ENCODE measurements at places on chromosomes 12 and 14.

DNA sequence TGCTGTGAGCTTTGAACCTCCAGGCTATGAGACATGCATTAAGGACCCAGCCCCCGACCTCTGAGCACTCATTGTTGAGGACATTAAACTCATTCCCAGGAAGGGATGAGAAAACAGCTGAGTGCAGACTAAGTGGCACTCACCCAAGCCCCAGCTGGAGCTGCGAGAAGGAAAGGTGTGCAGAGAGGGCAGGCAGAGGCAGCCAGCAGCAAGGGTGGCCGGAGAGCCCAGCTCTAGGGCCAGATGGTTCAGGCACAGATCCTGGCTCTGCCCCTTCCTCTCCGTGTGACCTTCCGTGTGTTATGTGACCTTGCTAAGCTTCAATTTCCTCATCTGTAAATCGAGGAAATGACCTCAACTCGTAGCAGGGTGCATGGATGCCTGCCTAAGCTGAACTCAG is 3.7 kb downstream of the TSPAN11 start:
- H3K4me1 ChIP-seq: peaks cover 1% of the 10 kb centered on the region
- DNase-seq: no peak
- no peak overlapping the region for H3K27ac ChIP-seq
- H3K4me3 ChIP-seq: no peak overlapping the region
- H3K27me3 ChIP-seq: peaks cover 42% of the 10 kb centered on the region

DNA sequence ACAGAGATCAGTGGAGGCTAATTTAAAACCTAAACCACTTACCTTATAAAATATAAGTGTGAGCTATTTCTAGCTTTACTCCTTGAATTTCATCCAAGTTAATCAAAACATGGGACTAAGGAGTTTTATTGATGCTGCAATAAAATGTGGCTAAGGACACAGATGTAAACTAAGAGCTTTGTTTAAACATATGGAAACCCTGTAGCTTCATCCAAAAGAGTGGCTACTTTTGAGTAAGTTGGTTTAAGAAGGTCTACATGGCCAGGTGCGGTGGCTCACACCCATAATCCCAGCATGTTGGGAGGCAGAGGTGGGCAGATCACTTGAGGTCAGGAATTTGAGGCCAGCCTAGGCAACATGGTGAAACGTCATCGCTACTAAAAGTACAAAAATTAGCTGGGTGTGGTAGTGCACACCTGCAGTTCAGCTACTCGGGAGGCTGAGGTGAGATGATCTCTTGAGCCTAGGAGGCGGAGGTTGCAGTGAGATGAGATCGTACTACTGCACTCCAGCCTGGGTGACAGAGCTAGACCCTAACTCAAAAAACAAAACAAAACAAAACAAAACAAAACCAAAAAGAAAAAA is 40.4 kb downstream of the TCHP start:
- no peaks in the 10 kb centered on the region for H3K27me3 ChIP-seq
- no peak for DNase-seq
- H3K4me1 ChIP-seq: peaks cover 8% of the 10 kb centered on the region
- H3K4me3 ChIP-seq: no peak overlapping the region
- no peak overlapping the region for H3K27ac ChIP-seq
- H3K36me3 ChIP-seq: peaks cover 47% of the 10 kb centered on the region

DNA sequence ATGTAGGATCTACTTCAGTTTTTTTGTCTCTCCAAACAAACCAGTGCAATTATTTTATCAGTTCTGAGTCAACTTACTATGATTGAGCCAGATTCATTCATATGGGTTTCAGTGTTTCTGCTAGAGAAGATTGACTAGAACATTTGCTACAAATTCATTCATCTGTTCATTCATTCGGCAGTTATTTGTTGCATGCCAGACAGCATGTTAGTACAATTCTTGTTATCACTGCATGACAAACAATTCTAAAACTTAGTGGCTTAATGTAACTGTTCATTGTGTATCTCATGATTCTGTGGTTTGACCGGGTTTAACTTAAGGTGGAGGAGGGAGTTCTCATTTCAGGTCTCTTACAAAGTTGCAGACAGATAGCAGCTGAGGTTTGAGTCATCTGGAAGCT is 52.3 kb downstream of the POLR3B start:
- H3K27me3 ChIP-seq: no peaks in the 10 kb centered on the region
- no peak overlapping the region for H3K4me3 ChIP-seq
- H3K36me3 ChIP-seq: peaks cover 54% of the 10 kb centered on the region
- no peak overlapping the region for H3K27ac ChIP-seq
- no peak for DNase-seq

DNA sequence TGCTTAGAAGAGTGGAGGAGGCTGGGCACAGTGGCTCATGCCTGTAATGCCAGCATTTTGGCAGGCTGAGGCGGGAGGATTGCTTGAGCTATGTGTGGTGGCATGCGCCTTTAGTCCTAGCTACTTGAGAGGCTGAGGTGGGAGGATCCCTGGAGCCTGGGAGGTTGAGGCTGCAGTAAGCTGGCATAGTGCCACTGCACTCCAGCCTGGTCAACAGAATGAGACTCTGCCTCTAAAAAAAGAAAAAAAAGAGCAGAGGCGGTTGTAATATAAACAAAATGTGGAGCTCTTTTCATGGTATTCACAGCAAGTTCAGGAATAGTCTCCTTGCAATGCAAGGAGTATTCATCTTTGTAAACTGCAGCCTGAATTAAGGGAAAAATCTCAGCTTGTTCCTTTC is 27.2 kb downstream of the ARID2 start:
- H3K27me3 ChIP-seq: no peaks in the 10 kb centered on the region
- H3K4me1 ChIP-seq: peaks cover 22% of the 10 kb centered on the region
- peaks cover 33% of the 10 kb centered on the region for H3K36me3 ChIP-seq
- no peak overlapping the region for H3K4me3 ChIP-seq
- no peak for DNase-seq

- no peaks in the 10 kb centered on the region for H3K4me1 ChIP-seq
- peaks cover 15% of the 10 kb centered on the region for H3K27me3 ChIP-seq
- H3K4me3 ChIP-seq: no peak overlapping the region
- H3K36me3 ChIP-seq: no peaks in the 10 kb centered on the region
- DNase-seq: no peak
Observed at GRCh38 chr12:52539083-52539820, 13.7 kb downstream of the KRT71 start.

DNA sequence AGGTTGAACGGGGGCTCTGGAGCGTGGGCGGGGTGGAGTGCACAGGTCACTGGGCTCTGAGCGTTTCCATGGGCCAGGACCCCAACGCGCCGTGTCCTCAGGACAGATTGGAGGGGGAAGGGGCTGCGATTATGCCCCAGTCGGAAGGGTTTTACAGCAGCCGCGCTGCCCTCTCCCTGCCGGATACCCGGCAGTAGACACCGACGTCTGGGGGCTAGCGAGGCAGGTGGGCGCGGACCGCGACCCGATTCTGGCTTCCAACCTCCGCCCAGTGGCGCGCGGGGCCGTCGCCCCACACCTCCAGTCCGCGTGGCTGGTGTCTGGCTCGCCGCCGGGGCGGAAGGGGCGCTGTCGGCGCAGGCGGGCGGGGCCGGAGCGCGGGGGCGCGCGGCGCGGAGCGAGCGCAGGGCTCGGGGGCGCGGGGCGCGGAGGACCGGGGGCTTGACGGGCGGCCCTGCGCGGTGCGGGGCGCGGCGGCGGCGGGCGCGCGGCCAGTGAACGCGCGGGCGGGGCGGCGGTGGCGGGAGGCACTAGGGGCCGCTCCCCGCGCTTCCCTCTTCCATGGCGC is 2.4 kb upstream of the KIF26A start:
- peak overlapping the region; percentile 63 for H3K4me3 ChIP-seq
- peaks cover 34% of the 10 kb centered on the region for H3K4me1 ChIP-seq
- no peak for DNase-seq
- peaks cover 81% of the 10 kb centered on the region for H3K27me3 ChIP-seq

GRCh38 chr12:7110661-7111060 is 1.6 kb upstream of the C1RL start:
- H3K27ac ChIP-seq: no peak overlapping the region
- H3K36me3 ChIP-seq: peaks cover 35% of the 10 kb centered on the region
- H3K4me1 ChIP-seq: peaks cover 36% of the 10 kb centered on the region
- H3K27me3 ChIP-seq: no peaks in the 10 kb centered on the region
- H3K4me3 ChIP-seq: no peak overlapping the region

GRCh38 chr14:75361751-75362433 is 65.9 kb upstream of the JDP2 start:
- no peak for DNase-seq
- H3K27ac ChIP-seq: no peak overlapping the region
- no peak overlapping the region for H3K4me3 ChIP-seq
- peaks cover 3% of the 10 kb centered on the region for H3K4me1 ChIP-seq
- no peaks in the 10 kb centered on the region for H3K27me3 ChIP-seq

DNA sequence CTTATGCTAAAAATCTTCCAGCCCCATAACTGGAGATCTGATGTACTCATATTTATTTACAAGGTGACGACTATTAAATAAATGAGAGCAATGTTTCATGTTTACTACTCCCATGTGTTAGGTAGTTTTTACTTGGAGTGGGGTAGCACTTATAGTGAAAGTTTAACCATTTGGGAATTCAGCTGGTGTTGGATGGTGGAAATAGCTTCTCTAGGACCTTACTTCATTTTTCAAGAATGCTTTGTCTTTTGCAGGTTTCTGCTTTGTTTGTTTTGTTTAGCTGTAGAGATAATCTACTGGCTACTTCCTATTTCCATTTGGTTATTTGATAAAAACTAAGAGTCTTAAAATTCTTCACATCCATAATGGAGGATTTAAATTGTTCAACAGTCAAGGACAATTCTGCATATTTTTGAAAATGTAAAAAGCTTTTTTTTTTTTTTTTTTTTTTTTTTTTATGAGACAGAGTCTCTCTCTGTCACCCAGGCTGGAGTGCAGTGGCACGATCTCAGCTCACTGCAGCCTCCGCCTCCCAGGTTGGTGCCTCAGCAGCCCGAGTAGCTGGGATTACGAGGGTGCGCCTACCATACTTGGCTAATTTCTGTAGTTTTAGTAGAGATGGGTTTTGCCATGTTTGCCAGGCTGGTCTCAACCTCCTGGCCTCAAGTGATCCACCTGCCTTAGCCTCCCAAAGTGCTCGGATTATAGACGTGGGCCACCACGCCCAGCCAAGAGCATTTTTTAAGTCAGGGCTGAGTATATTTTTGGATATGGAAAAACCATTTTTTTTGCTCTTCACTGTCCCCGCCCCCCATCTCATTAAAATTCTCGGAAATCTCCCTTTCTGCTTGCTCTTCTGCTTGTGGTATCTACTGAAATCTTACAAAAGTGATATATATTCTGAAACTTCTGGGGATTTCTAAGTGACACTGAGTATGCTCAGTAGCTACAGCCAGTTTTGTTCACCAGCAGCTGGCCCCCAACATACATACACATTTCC is 1.4 kb upstream of the ABCD2 start:
- H3K27ac ChIP-seq: peak overlapping the region; percentile 34
- H3K4me1 ChIP-seq: peaks cover 10% of the 10 kb centered on the region

DNA sequence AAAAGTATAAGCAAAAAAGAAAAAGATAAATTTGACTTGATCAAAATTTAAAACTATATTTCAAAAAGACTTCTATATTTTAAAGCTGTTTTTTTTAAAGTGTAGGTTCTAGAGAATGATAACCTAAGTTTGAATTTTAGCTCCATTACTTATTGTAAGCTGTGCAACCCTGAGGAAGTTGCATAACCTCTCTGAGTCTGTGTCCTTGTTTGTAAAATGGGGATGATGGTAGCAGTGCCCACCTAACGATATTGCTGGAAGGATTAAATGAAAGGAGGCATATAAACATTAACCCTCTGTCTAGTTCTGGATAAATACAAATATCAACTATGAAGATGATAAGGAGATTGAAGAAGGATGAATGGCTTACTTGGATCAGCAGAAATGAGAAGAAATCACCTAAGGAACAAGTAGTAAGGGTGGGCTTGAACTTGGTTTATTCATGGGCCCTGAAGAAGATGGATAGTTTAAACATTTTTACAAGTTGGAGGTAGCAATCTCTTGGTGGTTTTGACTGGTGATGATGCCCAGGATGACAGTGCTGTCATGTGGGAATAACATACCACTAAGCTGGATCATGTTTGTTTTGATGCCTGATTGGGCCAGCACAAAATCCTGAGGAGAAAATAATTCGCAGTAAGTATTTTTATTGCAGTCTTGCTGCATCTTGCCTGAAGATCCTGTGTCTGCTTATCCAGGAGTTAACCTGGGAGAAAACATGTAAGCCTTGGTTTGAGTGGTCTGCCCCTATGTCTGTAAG is 35.0 kb downstream of the TXNRD1 start:
- H3K4me1 ChIP-seq: peaks cover 9% of the 10 kb centered on the region
- H3K36me3 ChIP-seq: no peaks in the 10 kb centered on the region
- no peak overlapping the region for H3K4me3 ChIP-seq
- H3K27me3 ChIP-seq: no peaks in the 10 kb centered on the region
- no peak for DNase-seq

- peaks cover 24% of the 10 kb centered on the region for H3K36me3 ChIP-seq
- H3K27ac ChIP-seq: peak overlapping the region; percentile 84
- H3K27me3 ChIP-seq: no peaks in the 10 kb centered on the region
- peak overlapping the region; percentile 53 for H3K4me3 ChIP-seq
- DNase-seq: no peak
Observed at GRCh38 chr12:104583301-104583700, 126.6 kb downstream of the CHST11 start.

DNA sequence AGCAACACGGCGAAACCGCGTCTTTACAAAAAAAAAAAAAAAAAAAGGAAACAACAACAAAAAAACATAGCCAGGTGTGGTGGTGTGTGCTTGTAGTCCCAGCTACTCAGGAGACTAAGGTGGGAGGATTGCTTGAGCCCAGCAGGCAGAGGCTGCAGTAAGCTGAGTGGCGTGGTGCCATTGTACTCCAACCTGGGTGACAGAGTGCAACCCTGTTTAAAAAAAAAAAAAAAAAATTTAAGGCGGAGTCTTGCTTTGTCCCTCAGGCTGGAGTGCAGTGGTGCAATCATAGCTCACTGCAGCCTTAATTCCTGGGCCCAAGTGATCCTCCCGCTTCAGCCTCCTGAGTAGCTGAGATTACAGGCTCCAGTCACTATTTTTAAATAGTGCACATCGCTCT is 18.2 kb upstream of the FIGNL2 start:
- H3K27me3 ChIP-seq: peaks cover 88% of the 10 kb centered on the region
- H3K27ac ChIP-seq: no peak overlapping the region
- no peak overlapping the region for H3K4me3 ChIP-seq
- H3K4me1 ChIP-seq: peaks cover 32% of the 10 kb centered on the region
- H3K36me3 ChIP-seq: no peaks in the 10 kb centered on the region

DNA sequence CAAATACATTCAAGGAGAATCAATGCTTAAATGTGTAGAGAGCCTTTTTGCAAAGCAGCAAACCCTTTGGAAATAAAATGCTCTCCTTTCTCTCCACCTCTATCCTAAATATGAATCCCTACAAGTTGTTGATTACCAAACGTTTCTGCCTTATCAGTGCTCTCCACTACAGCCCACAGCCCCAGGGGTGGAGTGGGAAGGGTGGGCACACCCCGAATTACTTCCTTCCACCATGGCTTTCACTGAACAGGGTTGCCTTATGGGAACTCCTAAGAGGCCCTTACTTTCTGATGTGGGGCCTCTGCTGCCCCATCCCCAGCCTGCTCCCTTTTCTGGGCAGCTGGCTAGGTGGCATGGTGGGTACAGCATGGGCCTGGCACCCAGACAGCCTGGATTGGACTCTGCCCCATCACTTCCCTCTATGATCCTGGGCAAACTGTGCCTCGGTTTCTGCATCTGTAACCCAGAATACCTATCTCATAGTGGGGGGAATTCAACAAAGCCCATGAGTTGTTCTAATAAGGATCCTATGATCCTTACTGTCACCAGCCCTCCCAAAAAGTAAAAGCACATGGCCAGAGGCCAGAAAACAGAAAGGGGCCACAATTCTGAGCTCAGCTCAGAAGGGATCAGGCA is 16.1 kb downstream of the AK7 start:
- H3K4me3 ChIP-seq: no peak overlapping the region
- peak overlapping the region; percentile 42 for H3K27ac ChIP-seq
- peaks cover 1% of the 10 kb centered on the region for H3K27me3 ChIP-seq
- H3K4me1 ChIP-seq: no peaks in the 10 kb centered on the region
- DNase-seq: no peak
- no peaks in the 10 kb centered on the region for H3K36me3 ChIP-seq

Data from stimulated activated naive B cell treated with anti-CD40 and anti-IgM and Interleukin-4, amounts not matched to agents 10 μg/mL and 1 μg/mL and 100 μg/mL, for 72 hours (primary cell).